ENCODE measurements at places on chromosomes 13 and 19.

DNA sequence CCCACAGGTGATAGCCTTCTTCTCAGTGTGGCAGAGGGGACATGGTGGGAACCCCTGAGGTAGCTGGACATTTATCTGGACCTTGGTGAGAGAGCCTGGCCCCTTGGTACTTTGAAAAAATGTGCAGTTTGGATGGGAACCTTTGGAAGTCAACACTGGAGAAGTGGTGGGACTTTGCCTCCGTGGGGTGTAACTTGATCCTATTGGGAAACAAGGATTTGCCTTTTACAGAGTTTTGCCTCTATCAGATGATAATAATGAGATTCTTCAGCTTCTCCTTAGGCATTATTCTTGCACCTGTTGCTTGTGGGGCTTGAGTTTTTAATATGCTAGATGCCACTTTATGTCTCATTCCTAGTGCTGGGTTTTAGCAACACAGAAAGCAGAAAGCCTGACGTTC lies 99.0 kb downstream of the ERCC5 start:
- DNase-seq = no peak
- no peak overlapping the region for H3K4me3 ChIP-seq
- H3K4me1 ChIP-seq = no peaks in the 10 kb centered on the region
- no peaks in the 10 kb centered on the region for H3K36me3 ChIP-seq
- no peak overlapping the region for H3K27ac ChIP-seq
- H3K27me3 ChIP-seq = no peaks in the 10 kb centered on the region

DNA sequence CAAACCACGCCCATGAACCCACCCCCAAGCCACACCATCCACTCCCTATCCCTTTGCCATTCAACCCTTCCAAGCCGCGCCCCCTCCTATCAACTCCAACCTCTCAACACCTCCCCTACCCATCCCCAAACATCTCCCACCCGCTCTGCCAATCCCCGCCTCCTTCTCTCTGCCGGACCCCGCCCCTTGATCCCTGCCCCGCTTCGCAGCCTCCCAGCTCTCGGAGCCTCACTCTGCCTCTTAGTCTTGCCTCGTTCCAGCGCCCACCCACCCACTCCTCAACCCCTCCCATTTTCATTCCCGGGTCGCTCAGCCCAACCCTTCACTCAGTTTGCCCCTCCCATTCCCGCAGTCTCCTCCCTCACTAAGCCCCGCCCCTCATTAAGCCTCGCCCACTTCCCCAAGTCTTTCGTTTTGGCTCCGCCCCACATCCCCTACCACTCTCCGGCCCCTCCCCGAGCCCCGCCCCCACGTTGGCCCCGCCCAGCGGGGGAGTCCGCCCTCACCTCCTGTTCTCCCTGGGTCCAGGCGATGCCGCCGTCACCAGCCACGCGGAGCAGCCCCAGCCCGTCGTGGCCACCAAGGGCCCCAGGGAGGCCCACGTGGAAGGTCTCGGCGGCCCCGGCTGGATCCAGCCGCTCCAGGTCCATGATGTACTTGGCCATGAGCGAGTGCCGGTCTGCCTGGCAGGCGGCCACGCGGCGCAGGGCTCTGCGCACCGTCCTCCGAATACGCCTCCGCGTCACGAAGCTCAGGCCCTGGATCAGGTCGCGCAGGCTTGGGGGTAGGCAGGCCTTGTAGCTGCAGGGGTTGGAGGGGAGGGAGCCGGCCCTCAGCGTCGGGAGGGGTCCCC lies 5.7 kb downstream of the JAK3 start:
- H3K36me3 ChIP-seq = no peaks in the 10 kb centered on the region
- peak; percentile 76 for DNase-seq
- no peak overlapping the region for H3K27ac ChIP-seq

- no peak overlapping the region for H3K4me3 ChIP-seq
- H3K27me3 ChIP-seq = no peaks in the 10 kb centered on the region
- DNase-seq = peak; percentile 32
- H3K27ac ChIP-seq = no peak overlapping the region
- no peaks in the 10 kb centered on the region for H3K36me3 ChIP-seq
Measured at GRCh38 chr13:114089751-114090400, 42.5 kb downstream of the RASA3 start.

DNA sequence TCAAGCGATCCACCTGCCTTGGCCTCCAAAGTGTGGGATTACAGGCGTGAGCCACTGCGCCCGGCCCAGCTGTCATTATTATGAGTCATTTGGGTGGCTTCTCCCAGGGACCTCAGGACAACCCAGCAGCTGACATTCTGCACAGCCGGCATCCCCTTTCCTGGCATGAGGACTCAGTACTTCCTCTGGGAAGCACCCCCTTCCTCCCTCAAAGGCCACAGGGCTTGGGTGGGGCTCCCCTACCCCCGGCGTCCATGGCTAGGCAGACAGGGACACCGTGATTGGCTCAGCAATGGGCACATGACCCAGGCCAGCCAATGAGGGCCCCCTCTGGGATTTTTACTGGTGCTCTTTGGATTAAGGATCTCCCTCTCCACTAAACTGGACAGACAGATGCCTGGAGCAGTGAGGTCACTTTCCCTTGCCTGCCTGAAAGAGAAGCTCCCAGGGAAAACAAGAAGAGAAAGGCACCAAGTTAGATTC lies 6.0 kb downstream of the KANK2 start:
- H3K4me3 ChIP-seq = no peak overlapping the region
- H3K27me3 ChIP-seq = no peaks in the 10 kb centered on the region
- peaks cover 23% of the 10 kb centered on the region for H3K4me1 ChIP-seq
- DNase-seq = peak; percentile 91
- peak overlapping the region; percentile 73 for H3K27ac ChIP-seq

DNA sequence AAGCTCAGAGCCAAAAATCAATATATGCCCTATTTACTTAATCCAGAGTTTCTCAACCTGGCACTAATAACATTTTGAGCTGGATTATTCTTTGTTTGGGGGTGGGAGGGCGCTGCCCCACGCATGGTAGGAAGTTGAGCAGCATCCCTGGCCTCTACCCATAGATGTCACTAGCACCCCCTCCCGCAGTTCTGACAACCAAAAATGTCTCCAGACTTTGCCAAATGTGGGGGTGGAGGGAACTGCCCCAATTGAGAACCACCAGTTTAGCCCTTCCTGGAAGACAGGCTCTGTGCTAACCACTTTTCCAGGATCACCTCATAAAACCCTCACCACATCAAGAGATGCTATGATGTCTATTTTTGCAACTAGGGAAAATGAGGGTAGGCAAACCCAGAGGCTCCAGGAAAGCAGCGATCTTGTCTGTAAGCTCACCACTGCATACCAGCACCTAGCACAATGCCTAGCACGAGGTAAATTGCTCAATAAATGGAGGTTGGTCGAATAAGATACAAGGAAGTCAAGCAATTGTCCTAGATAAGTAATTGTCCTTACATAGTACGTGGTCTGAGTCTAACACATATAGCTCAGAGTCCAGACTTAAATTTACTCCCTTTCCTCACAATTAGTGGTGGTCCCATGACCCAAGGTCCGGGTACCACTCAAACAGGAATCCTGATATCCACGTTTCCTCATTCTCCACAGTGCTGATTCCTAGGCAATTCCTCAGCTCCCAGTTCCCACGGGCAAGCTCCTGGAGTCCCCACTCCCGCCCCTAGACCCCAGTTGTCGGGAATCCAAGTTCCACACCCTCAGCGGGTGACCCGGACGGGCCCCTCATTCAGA lies 892 bp downstream of the TRIR start:
- no peaks in the 10 kb centered on the region for H3K36me3 ChIP-seq
- H3K4me3 ChIP-seq = peak overlapping the region; percentile 89
- DNase-seq = no peak
- peak overlapping the region; percentile 92 for H3K27ac ChIP-seq
- no peaks in the 10 kb centered on the region for H3K27me3 ChIP-seq
- H3K4me1 ChIP-seq = peaks cover 38% of the 10 kb centered on the region

- peak within 1 kb of the TSS; percentile 74 for H3K4me3 ChIP-seq
- peak within 1 kb of the TSS; percentile 92 for H3K27ac ChIP-seq
- H3K4me1 ChIP-seq = no peaks in the 10 kb centered on the region
Measured at GRCh38 chr19:52048555-52049501, at the start of gene ZNF432. ZNF432 (minus strand) TSS chr19:52048838; CDS start chr19:52046868, 1,970 bp downstream.

GRCh38 chr13:99363949-99364348 lies 56.8 kb upstream of the GPR183 start:
- peaks cover 6% of the 10 kb centered on the region for H3K4me1 ChIP-seq
- H3K27ac ChIP-seq = no peak overlapping the region
- H3K27me3 ChIP-seq = no peaks in the 10 kb centered on the region
- DNase-seq = no peak
- no peak overlapping the region for H3K4me3 ChIP-seq
- H3K36me3 ChIP-seq = peaks cover 3% of the 10 kb centered on the region

DNA sequence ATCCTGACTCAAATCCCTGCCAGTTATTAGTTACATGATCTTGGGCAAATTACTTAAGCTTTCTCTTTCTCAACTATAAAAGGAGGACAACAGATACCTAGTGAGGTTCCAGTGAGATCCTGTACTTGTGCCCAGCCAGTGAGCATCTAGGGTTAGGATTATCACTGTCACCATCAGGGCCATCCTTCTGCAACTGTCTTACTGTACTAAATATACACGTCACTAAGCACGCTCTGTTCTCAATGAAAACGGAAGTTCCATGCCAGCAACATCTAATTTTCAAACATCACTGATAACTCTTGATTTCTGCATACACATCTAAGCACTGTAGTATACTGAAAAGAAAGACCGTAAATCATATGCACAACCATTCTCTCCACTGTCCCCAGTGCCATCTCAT lies 70.0 kb downstream of the FOXO1 start:
- H3K4me3 ChIP-seq = no peak overlapping the region
- no peaks in the 10 kb centered on the region for H3K36me3 ChIP-seq
- no peak for DNase-seq
- H3K27ac ChIP-seq = peak overlapping the region; percentile 90
- no peaks in the 10 kb centered on the region for H3K27me3 ChIP-seq

- H3K4me1 ChIP-seq = no peaks in the 10 kb centered on the region
- peaks cover 12% of the 10 kb centered on the region for H3K36me3 ChIP-seq
- H3K27me3 ChIP-seq = no peaks in the 10 kb centered on the region
- H3K27ac ChIP-seq = no peak overlapping the region
- DNase-seq = no peak
Measured at GRCh38 chr19:35665604-35666003, 713 bp upstream of the UPK1A start.
